ENCODE measurements at places on chromosomes 12 and 14.

- DNase-seq: no peak
These were observed 8.6 kb downstream of the TUNAR start for GRCh38 chr14:95885278-95885677.

GRCh38 chr14:69047255-69047654 lies 68.2 kb upstream of the ACTN1 start:
- DNase-seq: no peak

DNA sequence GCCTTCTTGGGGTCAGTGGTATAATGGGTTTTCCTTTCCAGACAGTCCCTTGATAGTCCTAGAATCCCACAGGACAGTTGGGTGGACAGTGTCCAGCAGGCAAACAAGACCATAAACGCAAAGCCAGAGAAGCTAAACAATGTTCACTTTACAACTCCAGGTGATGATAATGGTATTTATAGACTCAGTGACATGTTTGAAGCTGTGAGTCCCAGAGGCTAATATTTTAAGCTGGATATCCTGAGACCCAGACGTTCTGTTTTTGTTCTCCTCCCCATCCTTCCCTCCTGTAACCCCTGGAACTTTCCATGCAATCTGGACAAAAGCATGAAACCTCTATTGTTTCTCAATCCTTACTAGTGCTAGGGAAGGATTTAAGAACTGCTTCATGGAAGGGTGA lies 121.0 kb downstream of the ZFP36L1 start:
- no peak for DNase-seq

DNA sequence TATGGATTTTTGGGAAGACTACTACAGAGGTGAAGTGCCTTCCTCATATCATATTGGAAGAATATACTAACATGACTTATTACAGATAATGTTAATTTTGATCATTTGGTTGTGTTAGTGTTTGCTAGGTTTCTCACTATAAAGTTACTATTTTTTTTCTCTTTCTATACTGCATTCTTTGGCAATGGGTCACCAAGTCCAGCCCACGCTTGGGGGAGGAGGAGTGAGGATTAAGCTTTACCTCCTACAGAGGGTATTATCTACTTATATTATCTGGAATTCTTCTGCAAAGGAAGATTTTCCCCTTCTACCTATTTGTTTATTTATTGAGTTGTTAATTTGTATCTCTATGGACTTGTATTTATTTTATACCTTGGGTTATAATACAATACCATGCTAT lies 31.5 kb downstream of the SCN8A start:
- no peak for DNase-seq

- DNase-seq: no peak
These were observed 271.3 kb upstream of the TMPO start for GRCh38 chr12:98244136-98244535.

- DNase-seq: no peak
These were observed 751.1 kb downstream of the TMEM121 start for GRCh38 chr14:106277503-106277902.

DNA sequence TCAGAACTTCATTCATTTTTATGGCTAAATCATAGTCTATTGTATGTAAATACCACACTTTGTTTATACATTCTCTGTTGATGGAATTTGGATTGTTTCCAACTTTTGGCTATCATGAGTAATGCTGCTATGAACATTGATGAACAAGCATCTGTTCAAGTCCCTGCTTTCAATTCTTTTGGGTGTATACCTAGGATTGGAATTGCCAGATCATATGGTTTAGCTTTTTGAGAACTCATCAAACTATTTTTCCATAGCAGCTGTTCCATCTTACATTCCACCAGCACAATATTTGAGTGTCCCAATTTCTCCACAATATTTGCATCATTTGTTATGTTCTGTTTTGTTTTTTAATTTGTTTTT lies 52.3 kb upstream of the CCND2 start:
- no peak for DNase-seq

- no peak for DNase-seq
These were observed 23.6 kb downstream of the TRHDE start for GRCh38 chr12:72295744-72296143.

- no peak for DNase-seq
These were observed 596 bp downstream of the DLST start for GRCh38 chr14:74882103-74882920.

DNA sequence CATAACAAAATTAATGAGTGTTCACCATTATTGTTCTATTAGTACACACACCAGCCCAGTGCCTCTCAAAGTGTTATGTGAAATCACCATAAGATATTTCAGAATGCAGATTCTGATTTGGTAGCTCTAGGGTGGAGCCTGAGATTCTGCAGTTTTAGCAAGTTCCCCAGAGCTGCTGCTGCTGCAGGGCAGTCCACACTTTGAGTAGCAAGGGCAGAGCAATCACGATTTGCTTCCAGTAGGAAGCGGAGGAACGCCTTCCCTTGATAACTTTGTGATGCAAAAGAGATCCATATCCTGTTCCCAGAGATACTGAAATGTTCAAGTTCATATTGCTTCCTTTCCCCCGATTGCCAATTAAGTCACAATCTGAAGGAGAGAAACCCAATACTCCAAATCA lies 57.9 kb downstream of the SLC17A8 start:
- DNase-seq: no peak

DNA sequence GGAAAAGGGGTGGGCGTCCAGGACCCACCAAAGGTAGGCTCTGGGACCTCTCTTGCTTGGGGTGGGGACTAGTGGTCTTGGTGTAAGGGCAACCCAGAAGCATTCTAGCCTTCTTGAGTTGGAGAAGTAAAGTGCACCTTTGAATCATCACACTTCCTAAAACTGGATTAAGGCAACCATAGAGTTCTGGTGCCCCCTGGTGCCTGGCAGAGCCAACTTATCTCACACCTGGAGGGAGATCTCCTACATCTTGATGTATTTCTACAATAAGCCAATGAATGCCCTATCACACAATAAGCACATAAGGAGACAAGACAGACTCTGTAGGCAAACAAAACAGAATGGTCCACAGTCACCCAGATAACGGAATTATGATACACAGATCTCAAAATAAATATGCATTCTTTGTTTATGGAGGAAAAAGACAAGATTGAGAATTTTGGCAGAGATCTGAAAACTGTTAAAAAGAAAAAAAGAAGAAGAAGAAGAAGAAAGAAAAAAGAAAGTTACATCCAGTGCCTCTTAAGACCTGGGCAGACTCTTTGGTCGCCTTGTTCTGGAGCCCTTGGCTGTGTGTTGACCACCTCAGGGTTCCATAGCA lies 95.9 kb upstream of the PPP2R5C start:
- peak; percentile 14 for DNase-seq

GRCh38 chr14:64948612-64949210 lies 6.2 kb upstream of the GPX2 start:
- DNase-seq: no peak

DNA sequence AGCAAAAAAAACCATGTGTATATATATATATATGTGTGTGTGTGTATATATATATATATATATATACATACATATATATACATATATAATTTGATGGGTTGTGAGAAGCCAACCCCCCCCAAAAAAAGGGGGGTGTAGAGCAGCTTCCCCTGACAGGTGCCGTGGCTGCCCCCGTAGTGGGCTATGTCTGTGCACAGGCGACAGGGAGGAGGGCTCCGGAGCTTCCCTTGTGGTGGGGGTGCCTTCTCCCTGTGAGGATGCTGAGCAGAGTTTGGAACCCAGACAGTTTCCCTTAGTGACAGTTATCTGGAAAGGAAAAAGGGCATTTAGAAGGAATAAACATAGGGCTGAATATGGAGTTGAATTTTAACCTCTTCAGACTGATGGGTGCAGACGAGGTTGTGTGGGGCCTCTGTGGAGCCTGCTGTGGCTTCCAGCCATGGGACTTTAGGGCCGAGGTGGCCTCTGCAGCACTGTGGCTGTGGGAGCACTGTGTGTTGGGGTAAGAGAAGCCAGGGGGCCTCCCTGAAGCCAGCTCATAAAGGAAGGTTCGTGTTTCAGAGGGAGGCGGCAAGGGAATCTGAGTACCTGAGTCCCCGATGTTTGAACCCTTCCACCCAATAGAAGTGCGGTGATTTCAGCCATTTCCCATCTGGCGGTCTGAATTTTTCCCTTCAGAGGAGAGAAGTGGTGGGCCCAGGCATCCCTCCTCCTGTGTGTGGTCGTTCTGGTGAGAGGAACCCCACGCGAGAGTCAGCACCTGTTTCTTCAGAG lies 19.8 kb downstream of the XRCC3 start:
- no peak for DNase-seq

- DNase-seq: no peak
These were observed 17.6 kb downstream of the LACRT start for GRCh38 chr12:54616933-54617680.

- DNase-seq: no peak
These were observed 2.3 kb downstream of the CORO1C start for GRCh38 chr12:108728820-108729611.

DNA sequence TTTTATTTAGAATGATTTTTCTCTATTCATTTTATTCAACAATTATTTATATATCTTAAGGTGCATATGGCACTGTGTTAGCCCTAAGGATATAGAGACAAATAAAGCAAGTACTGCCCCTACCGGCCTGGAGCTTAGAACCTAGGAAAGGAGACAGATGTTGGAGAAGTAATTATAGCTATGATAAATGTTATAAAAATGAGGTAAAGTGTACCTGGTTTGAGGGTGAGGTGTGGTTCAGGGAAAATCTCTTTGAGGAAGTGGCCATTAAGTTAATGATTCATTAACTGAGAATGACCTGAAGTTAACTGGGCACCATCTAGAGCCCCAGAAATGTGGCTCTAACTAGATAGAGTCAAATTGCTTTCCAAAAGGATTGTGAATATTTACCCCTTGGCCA lies 31.9 kb downstream of the CDKL1 start:
- DNase-seq: no peak

- DNase-seq: no peak
These were observed 13.2 kb upstream of the ITPK1 start for GRCh38 chr14:93128725-93129459.

DNA sequence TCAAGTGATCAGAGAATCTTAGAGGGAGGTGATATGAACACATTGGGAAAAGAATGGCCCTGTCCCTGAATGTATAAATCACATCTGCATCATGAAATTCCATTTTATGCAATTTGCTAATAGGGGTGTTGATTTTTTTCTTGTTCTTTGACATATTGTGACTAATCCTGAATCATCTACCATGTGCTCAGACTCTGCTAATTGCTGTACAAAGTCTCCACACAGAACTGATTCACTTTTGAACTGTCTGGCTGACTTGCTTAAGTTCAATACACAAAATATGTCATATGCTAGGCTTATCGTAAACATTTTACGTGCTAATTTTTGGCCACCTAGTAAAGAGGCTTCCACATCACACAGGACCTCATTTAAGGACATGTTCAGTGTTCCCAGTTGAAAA lies 2.6 kb downstream of the TMEM132D start:
- DNase-seq: no peak

DNA sequence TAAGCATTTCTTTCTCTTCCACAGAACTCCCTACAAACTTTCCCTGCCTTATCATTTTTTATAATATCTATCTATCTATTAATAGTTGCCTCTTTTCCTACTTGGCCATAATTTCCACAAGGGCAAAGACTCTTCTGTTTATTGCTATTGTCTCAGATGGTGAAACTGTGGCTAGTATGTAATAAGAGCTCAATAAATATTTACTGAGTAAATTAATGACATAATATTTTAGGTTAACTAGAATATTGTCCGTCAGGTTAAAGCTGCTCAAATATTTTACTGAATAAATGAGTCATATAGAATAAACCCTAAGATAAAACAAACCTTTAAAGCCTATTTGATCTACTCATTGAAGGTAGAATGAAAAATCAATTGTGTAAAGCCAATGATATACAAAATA lies 240.5 kb downstream of the PPFIA2 start:
- DNase-seq: no peak

GRCh38 chr12:67018105-67018504 lies 251.1 kb upstream of the CAND1 start:
- no peak for DNase-seq

DNA sequence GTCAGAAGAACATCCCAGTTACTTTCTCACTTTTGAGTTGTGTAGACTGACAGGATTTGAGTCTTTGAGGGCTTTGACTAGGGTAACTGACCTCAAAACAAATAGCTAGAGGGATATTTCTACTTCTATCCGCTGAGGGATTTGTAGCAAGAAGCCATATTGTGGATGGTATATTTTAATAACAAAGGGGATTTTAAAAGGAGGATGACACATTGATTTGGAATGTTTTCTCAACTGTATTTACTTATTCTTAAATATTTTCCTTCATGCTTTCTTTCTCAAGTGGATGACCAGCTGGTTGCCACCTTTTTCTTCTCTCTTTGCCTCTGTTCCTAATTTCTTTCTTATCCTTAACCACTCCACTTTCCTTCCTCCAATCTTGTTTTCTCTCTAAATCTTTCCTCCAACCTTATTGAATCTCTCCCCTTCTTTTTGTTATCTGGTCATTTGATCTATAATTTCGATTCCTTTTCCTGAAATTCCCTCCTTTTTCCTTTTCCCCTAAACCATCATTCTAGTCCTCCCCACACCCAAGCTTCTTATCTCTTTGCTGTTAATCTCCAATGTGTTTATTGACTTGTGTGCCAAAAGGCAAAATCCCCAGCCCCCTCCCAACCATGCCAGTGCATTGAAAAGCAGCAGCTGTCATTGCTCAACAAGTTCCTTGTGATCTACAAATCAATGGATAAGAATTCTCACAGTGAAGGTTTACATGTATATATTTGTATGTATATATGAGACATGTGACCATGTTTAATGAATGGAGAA lies 411.6 kb downstream of the RAD51B start:
- no peak for DNase-seq

- DNase-seq: no peak
These were observed 24.3 kb downstream of the MNAT1 start for GRCh38 chr14:60758885-60759284.

- no peak for DNase-seq
These were observed at the start of gene DACT1 for GRCh38 chr14:58637391-58638230. Gene DACT1, plus strand, starts transcription at chr14:58637962. Its CDS starts 241 bp downstream, at chr14:58638203.

DNA sequence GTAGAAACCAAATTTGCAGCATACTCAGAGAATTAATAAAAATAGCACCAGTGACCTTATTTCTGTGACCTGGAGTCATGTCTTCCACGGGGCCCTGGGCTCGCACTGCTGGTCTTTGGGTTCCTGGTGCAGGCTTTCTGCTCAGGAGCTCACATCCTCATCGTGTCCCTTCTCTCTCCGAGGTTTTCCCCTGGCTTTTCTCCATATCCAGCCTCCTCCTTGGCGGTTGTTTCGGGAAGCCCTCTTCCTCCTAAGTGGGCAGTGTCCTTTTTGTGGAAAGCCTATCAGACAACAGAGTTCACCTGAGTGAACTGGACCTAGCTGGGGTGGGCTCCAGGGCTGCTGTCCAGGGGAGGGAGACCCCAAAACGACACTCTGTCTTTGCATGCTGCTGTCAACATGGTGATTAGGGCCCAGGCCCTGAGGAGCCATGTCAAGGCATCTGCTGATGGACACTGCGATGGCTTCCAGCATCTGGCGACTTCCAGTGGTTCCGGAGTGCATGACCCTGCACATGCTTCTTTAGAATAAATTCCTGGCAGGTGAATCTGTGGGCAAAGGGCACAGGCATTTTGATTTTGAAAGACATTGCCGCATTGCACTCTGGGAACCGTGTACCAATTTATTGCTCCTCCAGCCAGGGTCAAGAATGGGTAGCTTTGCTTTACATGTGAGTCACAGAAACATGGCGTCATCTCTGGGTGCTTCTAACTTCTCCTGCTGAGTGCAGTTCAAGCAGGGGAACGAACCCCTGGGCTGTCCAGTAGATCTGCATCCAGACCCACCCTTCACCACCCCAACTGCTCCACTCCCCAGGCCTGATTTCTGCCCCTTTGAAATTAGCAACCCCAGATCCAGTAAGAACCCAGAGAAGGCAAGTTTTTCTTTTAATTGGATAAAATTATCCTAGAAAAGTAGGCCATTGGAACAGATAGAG lies 136.8 kb downstream of the ADGRD1 start:
- no peak for DNase-seq

GRCh38 chr12:1698720-1699119 lies 7.8 kb downstream of the ADIPOR2 start:
- no peak for DNase-seq
